AG08396 (cell line): ENCODE measurements at places on chromosomes 1 and 21.

- DNase-seq: no peak
Measured at GRCh38 chr1:22619252-22619651, 17.2 kb upstream of the C1QA start.

DNA sequence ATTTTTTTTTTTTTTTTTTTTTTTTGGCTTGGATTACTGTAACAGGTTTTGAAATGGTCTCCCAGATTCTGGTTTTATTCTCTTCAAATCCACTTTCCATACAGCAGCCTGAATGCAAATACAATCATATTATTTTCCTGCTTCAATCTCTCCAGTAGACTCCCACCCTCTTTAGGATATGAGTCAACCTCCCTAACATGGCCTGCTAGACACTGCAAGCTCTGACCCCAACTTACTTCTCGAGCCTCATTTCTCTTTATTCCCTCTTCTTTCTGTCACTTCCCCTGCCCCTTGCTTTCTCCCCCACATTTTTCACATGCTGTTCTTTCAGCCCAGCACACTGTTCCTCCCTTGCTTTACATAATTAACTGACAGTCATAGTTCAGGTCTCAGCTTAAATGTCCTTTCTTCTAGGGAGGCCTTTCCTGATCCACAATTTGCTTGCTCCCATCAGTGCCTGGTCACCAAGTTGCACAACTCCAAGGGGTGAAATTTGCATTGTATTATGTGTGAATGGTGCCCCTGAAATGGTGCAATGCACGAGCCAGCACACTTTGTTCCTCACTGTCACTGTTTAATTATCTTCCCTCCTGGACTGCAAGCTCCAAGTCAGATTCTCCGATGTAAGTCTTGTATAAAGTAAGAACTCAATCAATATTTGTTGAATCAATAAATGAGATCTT, 22.1 kb upstream of the IL19 start:
- DNase-seq: no peak

GRCh38 chr1:29629401-29629800, 393.1 kb downstream of the PTPRU start:
- no peak for DNase-seq

GRCh38 chr21:41769933-41770332, 3.1 kb upstream of the RIPK4 start:
- DNase-seq: no peak

GRCh38 chr1:3474421-3474820, 20.0 kb downstream of the ARHGEF16 start:
- DNase-seq: no peak

GRCh38 chr1:8097077-8097799, 71.1 kb upstream of the ERRFI1 start:
- DNase-seq: peak; percentile 38

DNA sequence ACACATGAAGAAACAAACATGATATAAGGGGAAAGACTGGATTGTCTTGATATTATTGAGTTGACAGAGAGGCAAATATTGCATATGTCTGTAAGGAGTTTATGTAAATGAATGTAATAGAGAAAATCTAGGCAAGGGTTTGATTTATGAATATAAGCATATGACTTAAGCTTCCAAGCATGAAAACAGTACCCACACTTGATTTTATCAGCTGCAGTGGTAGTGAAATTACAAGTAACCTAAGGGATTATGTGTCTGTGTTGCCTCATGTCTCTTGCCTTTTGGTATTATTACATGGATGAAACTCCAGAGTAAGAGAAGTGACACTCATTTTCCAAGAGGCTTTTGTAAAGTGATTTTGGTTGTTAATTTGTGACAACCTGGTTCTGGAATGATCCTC, 1678.9 kb downstream of the KCNT2 start:
- DNase-seq: no peak

GRCh38 chr1:151542710-151543129, 2.6 kb downstream of the TUFT1 start:
- DNase-seq: peak; percentile 65

GRCh38 chr21:39525129-39525528, 73.4 kb downstream of the SH3BGR start:
- DNase-seq: no peak

DNA sequence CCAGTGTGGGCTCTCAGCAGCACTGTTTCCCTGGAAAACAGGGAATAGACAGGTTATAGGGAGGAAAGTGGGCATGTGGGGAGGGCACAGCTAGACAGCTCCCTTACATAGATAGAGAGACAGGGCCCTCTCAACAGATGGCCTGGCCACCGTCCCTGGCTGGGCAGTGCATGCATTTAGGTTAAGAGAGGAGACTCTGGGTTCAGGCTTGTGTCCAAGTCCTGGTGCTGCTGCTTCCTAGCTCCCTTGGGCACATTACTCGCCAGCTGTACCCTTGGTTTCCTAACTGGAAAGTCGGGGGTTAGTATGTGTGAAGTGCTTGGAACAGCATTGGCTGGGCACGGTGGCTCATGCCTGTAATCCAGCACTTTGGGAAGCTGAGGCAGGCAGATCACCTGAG, 9.1 kb downstream of the PLOD1 start:
- DNase-seq: no peak

DNA sequence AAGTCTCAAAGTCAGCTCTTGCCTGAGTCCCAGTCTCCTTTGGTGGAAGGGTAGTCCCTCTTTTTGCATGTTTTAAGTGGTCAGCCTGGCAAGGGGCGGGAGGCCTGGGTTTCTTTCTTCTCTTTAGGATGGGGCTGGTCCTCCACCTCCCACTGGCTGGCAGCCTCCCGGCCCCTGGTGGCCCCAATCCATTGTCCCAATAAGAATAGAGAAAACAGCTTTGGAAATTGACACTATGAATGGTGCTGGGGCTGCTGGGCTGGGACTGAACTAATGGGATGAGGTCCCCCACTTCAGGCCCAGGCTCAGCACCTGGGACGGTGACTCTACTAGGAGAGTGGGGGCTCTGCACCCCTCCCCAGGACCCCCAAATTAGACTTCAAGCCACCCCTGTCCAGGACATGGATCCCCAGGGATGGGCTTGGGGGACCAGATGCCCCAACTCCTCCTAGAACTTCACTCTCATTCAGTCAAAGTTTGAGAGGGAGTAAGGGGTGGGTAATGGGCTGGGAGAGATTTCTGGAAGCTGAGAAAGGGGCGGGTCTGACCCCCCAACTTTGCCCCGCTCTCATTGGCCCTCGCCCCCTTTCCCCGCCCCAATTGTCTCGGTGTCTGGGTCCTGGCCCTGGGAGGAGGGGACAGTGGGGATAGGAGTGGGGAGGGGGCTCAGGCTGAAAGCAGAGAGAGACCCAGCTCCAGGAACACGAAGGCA, 18.2 kb downstream of the SLC27A3 start:
- DNase-seq: no peak

GRCh38 chr1:226002667-226003501, 3.7 kb upstream of the SDE2 start:
- peak; percentile 46 for DNase-seq

DNA sequence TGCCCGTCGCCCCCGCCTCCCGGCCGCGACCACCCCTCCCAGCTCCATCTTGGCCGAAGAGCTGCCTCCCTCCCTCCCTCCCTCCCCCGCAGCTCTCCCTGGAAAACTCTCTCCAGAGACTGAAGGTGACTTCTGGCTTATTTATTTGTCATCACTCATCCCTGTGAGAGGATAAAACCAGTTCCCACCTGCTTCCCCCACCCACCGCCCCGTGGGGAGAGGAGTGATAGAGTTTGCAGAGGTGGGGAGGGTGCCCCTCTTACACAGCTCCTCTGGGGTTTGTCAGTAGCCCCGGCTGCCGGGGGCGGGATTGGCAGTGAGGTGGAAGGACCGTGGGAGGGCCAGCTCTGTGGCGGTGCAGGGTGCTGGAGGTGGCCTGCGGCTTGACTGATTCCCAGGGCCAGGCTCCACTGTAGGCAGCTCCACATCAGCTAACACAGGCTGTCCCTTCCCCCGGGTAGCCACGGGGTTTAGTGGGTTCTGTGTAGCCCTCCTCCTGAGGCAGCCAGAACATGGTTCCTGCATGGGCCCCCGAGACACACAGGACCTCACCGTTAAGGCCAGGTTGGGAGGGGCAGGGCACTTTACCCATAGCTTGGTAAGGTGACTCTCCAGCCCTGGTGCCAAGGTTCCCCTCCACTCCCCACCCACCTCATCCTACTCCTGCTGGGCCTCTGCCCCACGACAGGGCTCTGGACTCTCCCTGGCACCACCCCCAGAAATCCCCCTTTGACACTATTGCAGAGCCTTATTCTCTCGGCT, 62.2 kb downstream of the ELK4 start:
- DNase-seq: no peak

DNA sequence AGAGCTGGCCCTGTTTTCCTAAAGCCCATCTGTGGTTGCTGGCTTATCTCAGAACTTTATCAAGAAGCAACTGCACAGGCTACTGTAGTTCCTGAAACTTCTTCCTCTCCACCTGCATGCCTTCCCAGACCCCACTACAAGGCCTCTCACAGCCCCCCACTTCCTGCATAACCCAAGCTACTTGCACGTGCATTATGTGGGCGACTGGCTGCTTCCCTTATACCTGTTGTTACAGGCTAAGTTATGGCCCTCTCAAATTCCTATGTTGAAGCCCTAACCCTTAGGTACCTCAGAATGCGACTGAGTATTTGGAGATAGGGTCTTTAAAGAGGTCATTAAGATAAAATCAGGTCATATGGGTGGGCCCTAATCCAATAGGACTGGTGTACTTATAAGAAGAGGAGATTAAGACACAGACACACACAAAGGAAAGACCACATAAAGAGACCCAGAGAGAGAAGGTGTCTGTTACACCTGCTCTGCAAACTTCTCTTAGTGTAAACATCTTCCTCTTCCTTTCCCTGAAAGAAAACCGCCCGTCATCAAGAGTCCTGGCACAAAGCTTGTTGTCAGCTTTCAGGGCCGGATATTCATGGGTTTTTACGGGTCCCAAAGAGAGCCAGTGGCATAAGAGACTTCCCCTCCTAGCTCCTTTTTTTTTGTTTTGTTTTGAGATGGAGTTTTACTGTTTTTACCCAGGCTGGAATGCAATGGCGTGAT, 5.1 kb downstream of the ZNF496 start:
- no peak for DNase-seq

DNA sequence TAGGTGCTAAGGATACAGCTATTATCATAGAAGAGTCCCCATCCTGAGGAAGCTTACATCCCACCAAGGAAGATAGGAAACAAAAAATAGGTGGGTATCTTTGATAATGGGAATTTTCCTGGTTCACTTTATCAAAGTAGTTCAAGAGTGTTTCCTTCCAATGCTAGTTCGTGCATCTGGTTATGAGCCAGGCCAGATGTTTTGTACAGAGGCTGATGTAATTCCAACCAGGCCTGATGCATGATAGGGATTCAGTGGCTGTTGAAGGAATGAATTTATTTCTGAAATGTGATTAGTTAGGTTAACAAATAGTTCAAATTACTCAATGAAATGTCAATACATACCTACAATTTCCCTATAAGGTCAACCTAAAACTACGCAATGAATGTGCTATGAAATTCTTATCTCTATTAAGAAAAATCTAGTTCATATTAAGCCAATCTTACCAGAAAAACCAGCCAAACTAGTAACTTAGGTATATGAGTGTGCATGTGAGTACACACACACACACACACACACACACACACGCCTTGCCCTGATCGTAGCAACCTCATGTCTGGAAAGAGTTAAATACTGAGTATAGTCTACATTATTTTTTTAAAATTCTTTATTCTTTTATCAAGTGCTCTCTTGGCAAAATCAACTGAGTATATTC, 9.5 kb upstream of the ZBTB18 start:
- no peak for DNase-seq

- no peak for DNase-seq
Measured at GRCh38 chr21:34737115-34737514, 68.3 kb downstream of the CLIC6 start.

GRCh38 chr1:230291731-230292620, 134.2 kb downstream of the PGBD5 start:
- no peak for DNase-seq

GRCh38 chr1:235835226-235835625, 31.5 kb downstream of the LYST start:
- DNase-seq: peak; percentile 31

DNA sequence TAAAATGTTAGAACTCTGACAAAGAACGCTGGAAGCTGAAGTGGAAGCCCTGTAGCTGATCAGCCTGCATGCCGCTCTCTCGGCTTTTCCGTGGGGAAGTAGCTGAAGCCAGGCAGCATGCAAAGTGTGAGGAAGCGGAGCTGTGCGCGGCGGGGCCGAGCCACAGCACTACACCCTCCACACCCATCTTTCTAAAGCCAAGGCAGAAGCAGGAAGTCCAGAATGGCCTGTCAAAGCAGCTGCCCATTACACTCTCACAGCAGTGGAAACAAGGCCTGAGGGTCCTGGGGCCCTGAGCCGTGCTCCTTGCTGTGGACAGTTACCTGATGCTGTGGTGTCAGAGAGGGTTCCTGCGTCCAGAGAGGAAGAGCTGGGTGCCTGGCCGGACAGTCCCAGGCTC, 69.6 kb downstream of the UBR4 start:
- DNase-seq: no peak

GRCh38 chr1:34013136-34013535, 149.3 kb downstream of the HMGB4 start:
- no peak for DNase-seq

GRCh38 chr1:15727424-15727823, 8.6 kb upstream of the SLC25A34 start:
- DNase-seq: no peak

DNA sequence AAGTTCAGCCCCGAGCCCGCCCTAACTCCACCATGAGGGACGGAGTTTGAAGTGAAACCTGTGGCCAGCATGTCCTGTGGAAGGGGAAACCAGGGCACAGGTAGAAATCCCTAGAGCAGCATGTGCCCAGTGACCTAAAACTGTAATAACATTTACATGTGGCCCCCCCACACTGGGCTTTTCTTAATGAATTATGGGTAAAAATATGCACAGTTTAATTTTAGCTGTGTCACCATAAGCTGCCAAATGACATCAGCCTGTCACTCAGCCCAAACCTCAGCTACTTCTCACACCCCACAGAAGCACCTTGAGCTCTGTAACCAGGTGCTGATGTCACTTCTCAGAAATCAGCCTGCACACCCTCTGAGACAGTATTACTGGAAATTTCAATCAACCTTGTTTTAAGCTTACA, 50.0 kb upstream of the SLC19A1 start:
- DNase-seq: no peak

DNA sequence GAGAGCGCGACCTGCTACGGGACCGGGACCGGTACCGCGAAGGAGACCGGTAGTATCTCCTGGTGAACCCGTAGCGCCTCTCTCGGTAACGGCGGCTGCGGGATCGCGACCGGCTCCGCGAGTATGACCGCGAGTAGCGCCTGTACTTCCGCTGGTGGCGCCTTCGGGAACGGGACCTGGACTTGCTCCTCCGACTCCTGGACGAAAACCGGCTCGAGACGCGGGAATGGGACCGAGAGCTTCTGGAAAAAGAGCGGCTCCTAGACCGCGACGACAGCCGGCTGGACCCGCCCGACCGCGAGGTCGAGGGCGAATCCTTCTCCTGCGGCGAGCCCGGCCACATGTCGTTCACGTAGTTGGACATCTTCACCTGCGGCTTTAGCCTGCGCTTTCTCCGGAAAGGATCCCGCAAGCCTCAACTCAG, 642 bp downstream of the RSRP1 start:
- no peak for DNase-seq

GRCh38 chr1:218930472-218931241, 243.0 kb upstream of the LYPLAL1 start:
- DNase-seq: peak; percentile 20
